ENCODE measurements at places on chromosomes 7 and 10.

- no peak for DNase-seq
Observed at GRCh38 chr7:144720149-144720548, 115.7 kb downstream of the TPK1 start.

- DNase-seq: no peak
Observed at GRCh38 chr7:8360564-8361153, 72.8 kb upstream of the NXPH1 start.

DNA sequence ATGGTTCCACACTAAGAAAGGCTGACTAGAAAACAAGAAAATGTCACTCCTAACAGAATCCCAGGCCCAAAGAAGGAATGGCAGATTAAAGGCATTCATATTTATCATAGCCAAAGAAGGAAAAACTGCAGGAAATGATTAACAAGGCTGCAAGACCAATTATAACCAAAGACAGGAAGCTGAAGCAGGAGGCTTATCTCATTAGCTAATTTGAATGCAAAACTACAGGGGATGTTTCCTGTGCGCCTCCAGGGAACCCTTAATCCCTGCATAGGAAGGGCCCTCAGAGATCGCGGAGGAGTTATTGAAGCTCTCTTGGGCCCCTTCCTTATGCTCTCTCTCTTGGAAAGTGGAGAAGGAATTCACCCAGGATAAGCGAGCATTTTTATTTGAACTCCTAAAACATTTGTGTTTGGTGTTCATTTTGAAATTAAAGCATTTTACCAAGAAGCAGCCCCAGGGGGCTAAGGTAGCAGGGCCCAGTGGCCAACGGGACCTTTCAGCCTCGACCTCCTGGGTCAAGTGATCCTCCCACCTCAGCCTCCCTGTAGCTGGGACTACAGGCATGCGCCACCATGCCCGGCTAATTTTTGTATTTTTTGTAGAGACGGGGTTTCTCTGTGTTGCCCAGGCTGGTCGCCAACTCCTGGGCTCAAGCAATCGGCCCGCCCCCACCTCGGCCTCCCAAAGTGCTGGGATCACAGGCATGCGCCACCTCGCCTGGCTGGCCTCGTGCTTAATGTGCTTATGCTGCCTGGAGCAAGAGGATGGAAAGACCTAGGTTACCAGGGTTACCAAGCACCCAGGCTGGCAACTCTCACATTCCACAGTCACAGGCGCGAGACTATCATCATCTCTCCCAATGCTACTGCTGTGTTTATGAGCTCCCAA is 24.1 kb upstream of the PROSER2 start:
- DNase-seq: no peak

- no peak for DNase-seq
Observed at GRCh38 chr7:121761399-121761798, 111.6 kb upstream of the PTPRZ1 start.

DNA sequence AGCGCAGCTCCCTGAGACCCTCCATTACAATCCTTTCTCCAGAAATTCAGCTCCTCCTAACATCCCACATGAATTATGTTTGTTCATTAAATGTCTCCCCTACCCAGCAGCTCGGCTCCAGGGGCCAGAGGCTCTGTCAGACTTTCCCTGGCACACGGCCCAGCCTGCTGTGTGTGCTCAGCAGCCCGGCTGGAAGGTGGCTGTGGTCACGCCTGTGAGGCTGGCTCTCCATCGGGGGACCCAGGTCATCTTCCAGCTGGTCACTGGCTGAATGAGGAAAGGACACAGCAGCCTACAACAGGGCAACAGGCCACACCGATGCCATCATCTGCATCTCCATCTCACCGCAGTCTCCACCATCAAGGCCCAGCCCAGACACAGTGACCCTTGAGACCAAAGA is 219.8 kb downstream of the MAD1L1 start:
- no peak for DNase-seq

DNA sequence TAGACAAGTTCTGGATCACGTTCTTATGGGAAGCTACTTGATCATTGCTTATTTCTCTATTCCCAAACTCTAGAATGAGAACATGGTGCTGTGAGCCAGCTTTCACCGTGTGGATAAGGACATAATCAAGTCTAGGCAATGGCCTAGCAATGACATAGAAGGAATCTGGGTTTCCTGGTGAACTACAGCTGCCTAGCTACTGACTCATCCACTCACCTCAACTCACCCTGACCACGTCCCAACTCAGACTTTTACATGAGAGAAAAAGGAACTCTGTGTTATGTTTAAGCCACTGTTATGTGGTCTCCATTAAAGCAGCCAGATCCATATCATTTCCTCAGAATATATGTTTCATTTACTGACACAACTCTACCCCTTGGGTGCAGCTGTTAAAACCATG is 18.8 kb upstream of the MET start:
- DNase-seq: no peak

GRCh38 chr7:112161253-112162141 is 44.7 kb downstream of the DOCK4 start:
- no peak for DNase-seq

DNA sequence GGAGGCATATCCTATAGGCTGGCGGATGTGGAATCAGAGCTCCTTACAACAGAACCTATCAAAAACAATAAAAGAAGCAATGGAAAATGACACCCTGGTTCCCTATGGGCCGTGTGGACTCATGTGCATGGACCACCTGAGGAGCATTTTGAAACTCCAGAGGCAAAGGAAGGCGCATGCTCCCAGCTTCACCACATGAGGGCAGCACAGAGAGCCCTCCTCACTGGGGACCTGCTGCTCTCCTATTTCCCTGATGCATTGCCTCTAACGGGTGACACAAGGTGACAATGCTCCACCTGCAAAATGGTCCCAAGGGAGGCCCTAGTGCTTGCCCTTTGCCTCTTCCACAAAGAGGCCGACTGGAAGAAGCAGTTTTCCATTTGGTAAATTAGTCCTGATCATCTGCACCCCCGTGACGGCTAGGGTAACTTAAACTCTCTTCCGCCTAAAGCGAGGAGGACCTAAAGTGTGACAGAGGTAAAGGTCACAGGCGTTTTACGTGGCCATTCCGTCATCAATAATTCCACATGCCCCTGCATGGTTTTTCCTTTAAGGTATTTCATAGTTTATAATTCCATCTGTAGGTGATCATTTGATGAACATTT is 67.7 kb downstream of the GPAM start:
- no peak for DNase-seq

- no peak for DNase-seq
Observed at GRCh38 chr7:39085189-39085588, 107.5 kb downstream of the POU6F2 start.

Data from esophagus squamous epithelium (tissue), 5 donors.